ENCODE measurements at places on chromosomes 7 and 10.

GRCh38 chr10:99832439-99832838, 50.0 kb downstream of the ABCC2 start:
- no peak for DNase-seq

GRCh38 chr10:43878386-43878785, 229.7 kb upstream of the ZNF32 start:
- no peak for DNase-seq

DNA sequence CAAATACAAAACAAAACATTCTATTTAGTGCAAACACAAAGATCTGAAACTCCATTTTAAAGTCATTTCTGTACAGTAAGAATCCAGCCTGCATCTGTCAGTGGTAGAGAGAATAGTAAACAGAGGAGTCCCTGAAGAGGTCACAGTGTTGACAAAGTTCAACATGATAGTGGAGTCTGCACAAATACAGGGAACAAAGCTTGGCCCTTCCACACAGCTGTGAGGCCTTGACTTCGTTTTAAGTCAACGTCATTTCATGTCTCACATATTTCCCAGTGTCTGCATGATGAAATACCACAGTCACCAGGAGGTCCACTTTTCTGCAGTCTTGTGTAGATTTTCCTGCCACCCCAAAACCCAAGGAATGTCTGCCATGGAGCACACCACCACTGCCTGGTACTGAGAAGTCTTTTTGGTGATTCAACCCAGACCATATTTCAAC, 33.0 kb downstream of the CYP26A1 start:
- no peak for DNase-seq

DNA sequence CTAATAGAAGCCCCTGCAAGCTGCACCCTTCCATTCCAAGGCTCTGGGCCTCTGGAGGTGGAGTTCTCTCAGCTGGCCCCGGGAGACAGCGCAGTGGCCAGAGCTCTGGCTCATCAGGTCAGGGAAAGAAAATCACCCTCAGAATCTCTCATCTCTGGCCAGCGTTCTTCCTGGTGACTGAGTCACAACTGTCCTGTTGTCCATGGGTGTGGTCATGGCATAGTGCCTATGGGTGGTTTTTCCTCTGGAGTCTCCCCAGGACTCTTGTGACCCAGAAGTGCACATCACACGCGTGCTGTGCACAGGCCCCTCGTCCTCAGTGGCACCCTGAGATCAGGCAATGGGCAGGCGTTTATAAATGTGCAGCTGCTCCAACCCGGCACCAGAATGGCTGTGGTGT, 27.4 kb upstream of the FXYD4 start:
- DNase-seq: no peak

DNA sequence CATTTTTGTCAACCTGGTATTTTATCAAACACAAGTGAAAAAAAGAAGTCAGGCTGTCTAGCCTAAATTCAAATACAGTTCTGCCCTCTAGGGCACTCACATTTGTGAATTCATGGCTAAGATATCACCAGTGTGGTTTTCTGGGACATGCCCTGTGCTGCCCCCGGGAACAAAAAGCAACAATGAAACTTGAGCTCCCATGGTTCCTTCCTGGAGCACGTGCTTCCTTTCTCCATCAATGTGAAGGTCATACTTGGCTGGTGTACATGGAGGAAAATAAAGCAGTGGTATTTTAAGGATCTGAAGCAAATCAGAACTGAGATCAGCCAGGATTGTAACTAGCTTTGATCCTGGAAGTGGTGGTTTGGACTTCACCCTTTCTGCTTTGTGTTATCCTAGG, 128.9 kb upstream of the FRMD4A start:
- DNase-seq: no peak

- no peak for DNase-seq
Observed at GRCh38 chr10:96360766-96361165, 2.0 kb upstream of the OPALIN start.

- no peak for DNase-seq
Observed at GRCh38 chr7:41992881-41993867, 243.8 kb downstream of the GLI3 start.

DNA sequence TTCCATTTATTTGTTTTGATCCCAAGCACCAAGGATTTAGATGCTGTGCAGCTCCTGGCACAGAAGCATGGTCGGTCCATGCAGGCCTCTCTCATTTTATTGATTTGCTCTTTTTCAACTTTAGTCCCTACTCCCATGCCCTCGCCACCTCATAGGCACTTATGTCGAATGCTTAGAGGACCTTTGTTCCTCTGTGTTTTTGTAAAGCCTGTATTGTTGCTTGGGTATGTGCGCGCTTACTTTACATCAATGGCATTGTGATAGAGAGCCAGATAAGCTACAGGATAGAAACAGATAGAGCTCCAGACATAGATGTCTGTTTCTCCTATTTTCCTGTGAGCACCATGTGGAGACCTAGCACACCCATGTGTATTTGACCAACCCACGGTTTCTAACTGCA, 225.0 kb downstream of the PAXIP1 start:
- no peak for DNase-seq

GRCh38 chr10:128812000-128812399, 655.0 kb upstream of the MGMT start:
- DNase-seq: no peak

- peak; percentile 39 for DNase-seq
Observed at GRCh38 chr7:92831716-92832533, 4.4 kb downstream of the CDK6 start.

DNA sequence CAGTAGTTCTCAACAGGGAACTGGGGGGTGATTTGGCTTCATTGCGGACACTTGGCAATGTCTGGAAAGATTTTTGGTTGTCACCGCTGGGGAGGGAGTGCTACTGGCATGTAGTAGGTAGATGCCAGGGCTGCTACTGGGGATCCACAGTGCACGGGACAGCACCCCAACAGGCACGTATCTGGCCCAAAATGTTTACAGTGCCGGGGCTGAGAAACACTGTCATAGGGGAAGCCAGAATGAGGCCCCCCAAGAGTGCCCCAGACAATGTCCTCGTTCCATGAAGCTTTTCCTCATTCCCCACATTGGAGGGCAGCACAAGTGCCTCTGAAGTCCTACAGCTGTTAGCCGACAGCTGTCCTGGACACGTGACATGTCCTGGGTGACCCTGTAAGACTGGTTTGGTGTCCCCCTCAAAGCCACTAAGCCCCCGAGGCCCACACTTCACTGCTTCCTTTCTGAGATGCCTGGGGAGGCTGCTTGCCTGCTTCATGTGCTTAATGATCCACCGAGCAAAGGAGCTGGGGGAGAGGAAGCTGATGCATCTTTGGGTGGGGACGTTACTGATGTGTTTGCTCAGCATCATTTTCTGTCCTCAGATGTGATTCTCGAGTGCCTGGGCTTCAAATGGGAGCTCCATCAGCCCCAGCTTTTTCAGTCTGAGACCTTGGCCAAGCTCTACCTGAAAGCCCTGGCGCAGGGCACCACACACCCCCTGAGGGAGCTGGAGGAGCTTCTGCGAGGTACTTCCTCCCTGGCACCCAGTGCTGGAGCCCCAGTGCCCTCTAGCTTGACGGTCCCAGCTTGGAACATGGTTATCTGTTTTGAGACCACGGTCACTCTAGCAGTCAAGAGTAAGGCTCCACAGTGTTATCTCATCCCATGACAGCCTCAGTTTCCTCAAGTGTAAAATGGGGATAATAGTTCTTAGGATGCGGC, 14.7 kb downstream of the BTBD16 start:
- DNase-seq: no peak

- no peak for DNase-seq
Observed at GRCh38 chr7:55441774-55442522, 76.8 kb downstream of the LANCL2 start.

GRCh38 chr10:11685787-11686218, 56.4 kb upstream of the ECHDC3 start:
- peak; percentile 45 for DNase-seq

DNA sequence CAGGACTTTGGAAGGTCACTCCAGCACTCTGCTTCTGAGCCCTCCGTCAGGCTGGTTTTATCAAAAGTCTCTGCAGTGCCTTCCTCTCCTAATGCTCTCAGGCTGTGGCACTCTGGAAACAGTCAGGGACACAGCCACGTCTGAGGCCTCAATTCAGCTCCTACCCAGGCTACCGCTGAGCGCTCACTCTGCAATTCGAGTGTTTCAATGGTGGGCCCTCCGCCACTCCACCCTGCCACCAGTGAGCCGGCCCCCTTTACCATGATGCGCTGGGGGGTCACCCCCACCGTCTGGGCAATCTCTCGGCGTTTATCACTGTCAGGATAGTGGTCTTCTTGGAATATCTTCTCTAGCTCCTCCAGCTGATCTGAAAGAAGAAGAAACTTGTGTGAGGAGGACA, 3.5 kb downstream of the NOBOX start:
- no peak for DNase-seq

DNA sequence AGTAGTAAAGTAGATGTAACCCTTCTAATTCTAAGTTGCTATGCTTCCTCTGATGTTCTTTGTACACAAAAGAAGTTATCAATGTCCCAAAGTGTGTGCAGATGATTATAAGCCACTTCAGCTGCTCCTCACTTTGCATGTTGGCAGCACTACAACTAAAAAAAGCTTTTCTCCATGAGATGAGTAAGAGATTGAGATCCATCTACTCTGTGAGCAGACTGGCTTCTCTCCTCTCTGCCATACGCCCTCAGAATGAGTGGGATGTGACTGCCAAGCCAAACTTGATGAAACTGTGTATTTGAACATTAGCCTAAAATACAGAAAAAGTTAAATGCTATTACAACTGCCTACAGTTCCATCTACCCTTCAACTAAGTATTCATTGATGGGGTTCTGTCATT, 102.9 kb upstream of the ETV1 start:
- no peak for DNase-seq

GRCh38 chr7:84081973-84082522, 112.5 kb downstream of the SEMA3A start:
- no peak for DNase-seq

GRCh38 chr10:49356944-49357343, 38.9 kb downstream of the DRGX start:
- DNase-seq: no peak

DNA sequence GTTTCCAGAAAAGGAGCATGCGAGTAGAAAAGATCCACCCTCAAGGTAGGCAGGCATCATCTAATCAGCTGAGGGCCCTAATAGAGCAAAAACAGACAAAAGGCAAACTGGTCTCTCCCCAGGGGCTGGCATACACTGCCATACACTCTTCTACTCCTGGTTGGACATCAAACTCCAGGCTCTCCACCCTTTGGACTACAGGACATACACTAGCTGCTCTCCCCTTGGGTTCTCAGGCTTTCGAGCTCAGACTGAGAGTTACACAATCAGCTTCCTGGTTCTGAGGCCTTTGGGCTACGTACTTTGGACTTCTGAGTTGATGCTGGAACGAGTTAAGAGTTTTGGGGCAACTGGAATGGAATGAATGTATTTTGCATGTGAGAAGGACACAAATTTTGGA, 50.9 kb upstream of the TM9SF3 start:
- DNase-seq: no peak

DNA sequence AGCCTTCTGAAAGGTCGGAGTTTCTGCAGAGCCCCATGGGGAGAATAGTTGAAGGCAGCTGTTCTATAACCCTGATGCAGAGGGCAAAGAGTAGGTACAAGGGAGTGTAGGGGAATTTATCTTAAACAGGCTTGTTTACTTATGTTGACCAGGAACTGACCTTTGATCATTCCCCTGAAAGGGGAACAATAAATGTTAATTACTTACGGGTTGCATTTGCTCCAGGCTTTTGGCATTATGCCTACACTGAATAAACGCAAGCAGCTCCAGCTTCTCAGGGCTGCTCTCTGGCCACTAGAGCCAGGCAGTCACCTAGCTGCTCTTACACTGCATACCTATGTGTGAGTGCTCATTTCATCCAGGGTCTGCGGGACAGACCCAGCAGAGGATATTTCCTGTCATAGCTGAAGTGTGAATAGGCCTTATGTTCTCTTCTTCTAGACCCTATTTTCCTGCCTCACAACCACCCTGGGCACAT, 26.9 kb upstream of the ABCA13 start:
- no peak for DNase-seq

DNA sequence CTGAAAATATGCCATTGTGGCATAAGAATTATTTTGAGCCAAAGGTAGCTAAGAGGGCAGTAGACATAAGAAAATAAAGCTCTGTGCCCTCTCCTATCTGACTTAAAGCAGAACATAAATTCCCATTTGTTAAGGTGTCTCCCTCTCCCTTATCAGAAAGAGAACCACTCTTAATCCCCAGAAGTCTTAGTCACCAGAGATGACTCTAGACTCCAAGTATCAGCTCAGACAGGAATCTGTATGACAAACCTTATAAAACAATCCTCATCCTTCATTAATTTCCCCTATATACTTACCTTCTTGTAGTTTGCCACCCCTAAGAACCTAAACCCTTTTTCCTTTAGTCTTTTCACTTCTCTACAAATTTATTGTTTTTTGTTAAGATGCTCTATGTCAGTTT, 21.8 kb upstream of the PIP4K2A start:
- no peak for DNase-seq

DNA sequence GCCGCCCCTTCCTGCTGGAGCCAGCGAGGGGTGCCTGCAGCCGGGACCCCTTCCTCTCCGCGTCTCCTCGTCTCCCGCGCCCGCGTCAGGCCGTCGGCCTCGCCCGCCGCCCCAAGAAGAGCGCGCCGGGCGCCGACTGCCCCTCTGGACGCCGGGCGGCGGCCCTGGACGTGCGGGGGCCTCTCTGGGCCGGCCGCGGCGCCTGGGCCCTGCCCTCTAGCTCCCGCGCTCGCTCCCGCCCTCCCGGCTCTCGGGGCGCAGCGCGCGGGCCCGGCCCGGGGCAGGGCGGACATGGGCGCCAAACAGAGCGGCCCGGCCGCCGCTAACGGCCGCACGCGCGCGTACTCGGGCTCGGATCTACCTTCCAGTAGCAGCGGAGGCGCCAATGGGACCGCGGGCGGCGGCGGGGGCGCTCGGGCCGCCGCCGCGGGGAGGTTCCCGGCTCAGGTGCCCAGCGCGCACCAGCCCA, 704 bp downstream of the ZNRF2 start:
- DNase-seq: peak; percentile 47

- peak; percentile 6 for DNase-seq
Observed at GRCh38 chr10:114767101-114767985, 54.2 kb upstream of the FHIP2A start.

DNA sequence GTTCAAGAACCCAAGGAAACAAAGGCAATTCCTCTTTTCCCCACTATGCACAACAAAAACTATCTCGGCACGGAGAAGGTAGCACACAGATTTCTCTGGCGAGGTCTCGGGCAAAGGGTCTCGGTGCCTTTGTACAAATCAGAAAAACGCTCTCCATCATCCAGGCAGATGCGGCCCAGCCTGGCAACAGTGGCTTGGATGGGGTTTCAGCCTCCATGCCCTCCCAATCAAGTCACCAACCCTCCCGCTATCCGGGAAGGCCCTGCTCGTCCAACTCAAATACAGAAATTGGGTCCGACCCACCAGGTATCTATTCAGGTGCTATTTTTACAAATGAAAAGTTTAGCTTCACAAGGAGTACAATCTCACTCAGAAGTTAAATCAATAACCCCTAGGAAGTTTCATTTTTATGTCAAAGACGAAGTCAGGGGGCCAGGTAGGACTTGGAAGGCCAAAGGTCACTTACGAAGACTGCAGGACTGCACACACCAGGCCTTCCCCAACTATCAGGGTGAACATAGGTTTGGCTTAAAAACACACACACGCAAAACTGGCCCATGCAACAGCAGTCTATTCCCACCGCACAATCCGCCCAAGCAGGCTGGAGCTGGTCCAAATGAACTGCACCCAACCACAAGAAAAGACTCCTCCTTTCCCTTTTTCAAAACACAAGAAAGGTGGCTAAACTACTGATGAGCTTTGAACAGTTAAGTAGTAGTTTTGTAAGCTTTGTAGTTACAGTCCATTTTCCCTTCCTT, 43.0 kb downstream of the GNA12 start:
- DNase-seq: no peak

GRCh38 chr10:93115661-93116383, 42.1 kb downstream of the CYP26A1 start:
- DNase-seq: peak; percentile 71
